ENCODE measurements at places on chromosomes 5 and 9.
A peak's percentile ranks its signal among the peaks of the same experiment; 100 is the strongest.

- no peak for DNase-seq
These were observed 193.3 kb downstream of the PSAT1 start for GRCh38 chr9:78490231-78490630.

- DNase-seq, result no peak
These were observed 11.0 kb downstream of the ADRB2 start for GRCh38 chr5:148837383-148837782.

DNA sequence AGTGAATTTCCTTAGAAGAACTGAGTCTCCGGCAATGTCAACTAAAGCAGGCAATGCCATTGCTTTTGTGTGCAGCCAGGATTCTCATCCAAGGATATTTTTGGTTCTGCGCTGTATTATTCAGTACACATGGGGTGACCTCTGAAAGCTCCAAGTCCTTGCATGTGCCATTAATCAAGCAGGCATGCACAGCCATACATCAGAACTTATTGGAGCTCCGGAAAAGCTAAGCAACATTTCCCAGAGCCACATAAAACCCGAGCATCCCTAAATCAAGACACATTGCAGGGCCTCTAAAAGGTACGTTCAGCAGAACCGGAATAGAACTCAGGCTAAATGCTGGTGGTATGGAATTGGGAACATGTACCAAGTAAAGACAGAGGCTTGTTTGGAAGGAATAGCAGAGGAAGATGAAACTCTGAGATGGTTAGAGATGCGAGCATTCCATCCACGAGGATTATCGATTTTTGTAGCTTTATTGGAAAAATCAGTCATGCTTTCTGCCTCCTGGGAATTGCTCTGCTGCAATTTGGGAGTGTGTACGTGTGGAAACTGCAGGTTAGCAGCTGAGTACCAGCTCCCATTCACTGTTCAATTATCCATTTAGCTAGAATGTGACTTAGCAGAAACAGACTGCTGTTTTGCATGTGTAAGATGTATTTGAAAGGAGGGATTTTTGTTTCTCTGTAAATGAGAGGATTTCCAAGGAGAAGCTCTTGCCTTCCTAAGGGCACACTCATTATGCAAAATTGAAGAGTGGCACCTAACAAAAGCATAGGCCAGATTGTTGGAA lies 143.7 kb upstream of the WWC1 start:
- DNase-seq, result no peak

GRCh38 chr5:107661038-107661649 lies 9.6 kb downstream of the EFNA5 start:
- no peak for DNase-seq

DNA sequence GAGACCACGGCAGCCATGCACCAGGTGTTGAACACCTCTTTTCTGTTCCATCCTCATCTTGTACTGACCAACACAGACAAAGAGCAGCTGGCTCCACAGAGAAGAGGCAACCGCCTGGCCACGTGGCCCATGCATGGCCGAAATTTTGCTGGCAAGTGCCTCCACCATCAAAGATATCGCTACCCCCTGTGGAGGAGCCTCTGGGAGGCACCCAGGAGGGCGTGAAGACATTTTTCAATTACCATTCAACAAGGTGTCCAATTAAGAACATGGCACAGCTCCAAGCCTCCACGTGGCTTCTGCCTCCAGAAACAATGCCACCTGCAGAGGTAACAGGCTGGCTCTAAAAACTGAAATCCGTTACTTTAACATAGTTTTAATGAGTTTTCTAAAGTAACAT lies 54.4 kb upstream of the CKS2 start:
- DNase-seq, result no peak

GRCh38 chr9:110536822-110537221 lies 42.7 kb downstream of the SVEP1 start:
- DNase-seq, result no peak

DNA sequence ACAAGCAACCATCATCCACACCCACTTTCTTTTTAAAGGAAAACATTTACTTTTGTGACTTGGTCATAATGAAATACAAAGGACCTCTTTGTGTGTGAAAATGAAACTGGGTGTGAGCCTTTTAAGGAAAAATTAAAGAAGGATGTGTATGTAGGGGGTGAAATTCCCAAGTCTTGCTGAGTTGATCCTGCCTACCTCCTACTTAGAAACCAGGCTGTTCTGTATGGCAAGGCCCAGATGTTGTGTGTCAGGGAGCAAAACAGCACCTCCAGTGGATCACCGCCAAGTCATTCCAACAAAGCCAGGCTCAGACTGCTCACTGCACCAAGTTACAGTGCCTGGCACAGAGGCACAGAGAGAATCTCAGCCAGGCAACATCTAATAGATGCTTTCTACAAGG lies 198.5 kb upstream of the FBN2 start:
- DNase-seq, result no peak

GRCh38 chr9:132268725-132269352 lies 85.9 kb downstream of the SETX start:
- DNase-seq, result peak; percentile 21

DNA sequence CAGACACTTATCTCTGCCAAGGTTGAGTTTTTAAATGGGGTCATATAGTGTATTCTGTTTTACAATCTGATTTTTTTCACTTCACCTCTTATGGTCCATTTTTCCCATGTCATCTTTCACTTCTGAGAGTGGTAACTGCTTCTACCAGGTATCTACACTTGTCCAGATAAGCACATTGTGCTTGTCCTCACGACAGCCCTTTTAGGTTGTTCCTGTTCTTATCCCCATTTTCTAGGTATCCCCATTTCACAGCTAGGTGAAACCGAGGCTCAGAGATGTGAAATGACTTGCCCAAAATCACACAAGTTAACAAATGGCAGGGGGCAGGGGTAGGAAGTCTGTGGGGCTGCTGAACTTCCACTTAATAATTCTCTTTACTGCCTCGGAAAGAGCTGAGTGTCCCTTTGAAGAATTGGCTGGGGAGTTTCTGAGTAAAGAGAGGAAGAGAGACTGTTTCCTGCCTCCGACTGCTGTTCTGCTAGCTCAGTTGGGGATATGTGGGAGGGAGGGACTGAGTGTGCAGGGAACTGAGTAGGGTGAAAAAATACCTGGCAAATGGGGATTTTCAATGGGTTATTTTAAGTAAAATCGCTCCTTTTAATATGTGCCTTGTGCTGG lies 255.4 kb downstream of the GRIA1 start:
- no peak for DNase-seq

DNA sequence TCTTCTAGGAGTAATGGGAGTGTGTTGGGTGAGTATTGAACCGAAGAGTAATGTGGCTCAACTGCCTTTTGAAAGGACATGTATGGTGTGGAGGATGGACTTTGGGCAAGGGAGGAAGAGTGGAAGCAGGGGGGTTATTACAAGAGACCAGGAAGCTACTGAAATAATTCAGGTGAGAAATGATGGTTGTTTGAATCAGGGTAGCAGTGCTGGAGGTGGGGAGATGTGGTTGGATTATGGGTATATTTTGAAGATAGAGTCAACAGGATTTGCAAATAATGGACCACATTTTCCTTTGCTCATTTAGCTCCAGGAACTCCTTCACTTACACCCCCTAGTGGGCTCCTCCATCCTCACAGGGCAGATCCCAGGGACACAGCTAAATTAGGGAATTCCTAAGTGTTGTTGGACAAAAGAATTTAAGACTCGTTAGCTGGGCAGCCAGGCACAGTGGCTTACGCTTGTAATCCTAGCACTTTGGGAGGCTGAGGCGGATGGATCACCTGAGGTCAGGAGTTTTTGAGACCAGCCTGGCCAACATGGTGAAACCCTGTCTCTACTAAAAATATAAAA lies 1.2 kb upstream of the SLC4A9 start:
- DNase-seq, result peak; percentile 22

GRCh38 chr5:79318935-79319614 lies 83.1 kb downstream of the JMY start:
- DNase-seq, result no peak

DNA sequence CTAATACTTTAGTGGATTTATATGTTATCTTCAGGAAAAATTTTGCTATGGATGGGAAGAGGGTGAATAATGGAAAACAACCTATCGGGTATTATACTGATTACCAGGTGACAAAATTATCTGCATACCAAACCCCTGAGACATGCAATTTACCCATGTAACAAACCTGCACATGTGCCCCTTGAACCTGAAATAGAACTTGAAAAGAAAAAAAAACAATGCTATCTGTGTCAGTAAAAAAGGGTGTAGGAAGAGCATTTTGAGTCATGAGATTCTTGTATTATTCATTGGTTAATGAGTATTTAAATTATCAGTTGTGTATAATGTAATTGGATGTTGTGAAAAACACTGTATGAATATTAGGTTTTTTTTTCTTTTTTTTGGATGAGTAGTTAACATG lies 75.4 kb downstream of the PRR16 start:
- no peak for DNase-seq

Measured in PC-9 (cell line).